ENCODE measurements at places on chromosomes 4 and X. TPM values are rescaled to one million over a fixed set of nuclear protein-coding genes. Genes with fewer than 3 reads are reported as not detected.

The VCX2 gene
- total RNA-seq = not detected

The KDR gene
- total RNA-seq = 12.7 TPM

DNA sequence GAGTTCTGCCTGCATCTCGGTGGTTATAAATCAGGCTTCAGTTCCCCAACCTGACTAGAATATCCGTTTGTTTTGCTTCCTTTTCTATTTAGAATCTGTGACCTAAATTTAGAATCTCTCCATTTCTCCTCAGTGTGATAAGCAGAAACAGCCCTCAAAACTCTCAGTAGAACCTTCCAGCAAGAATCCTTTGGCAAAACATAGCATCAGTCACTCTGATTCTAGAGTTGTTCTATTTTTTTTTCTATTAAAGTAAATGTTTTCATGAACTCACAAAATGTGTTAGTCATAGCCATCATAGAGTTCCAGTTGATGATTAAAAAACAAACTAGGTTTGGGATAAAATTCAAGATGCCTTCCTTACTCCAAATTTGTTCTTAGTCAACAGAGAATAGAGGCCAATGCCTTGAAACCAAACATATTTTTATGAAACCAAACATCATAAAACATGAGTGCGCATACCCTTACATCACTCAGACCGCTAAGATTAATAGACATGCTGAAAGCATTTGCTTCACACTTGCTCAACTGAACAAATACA is 13.2 kb upstream of the C1QTNF7 start:
- no peak for DNase-seq

The GATA1 gene
- total RNA-seq = not detected

DNA sequence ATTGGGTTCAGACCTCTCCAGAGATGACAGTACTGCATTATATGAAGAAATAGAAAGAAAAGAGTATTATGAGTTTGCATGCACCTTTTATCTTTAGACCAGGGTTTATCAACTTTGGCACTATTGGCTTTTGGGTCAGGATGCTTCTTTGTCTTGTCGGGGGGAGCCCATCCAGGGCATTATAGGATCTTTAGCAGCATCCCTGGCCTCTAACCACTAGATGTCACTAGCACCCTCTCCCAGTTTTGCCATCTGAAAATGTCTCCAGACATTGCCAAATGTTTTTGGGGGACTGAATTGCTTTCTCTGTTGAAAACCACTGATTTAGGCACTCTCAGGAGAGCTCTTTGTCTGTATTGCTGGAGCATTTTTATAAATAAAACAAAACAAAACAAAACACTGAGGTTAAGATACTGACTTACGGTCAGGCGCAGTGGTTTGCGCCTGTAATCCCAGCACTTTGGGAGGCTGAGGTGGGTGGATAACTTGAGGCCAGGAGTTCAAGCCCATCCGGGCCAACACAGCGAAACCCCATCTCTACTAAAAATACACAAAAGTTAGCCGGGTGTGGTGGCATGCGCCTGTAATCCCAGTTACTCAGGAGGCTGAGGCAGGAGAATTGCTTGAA is 23.6 kb downstream of the CA5B start:
- DNase-seq = no peak

The TCEAL6 gene
- total RNA-seq = 2.0 TPM

The DRP2 gene
- 7.1 TPM for total RNA-seq

Measured in sigmoid colon (tissue), 7 donors.